ENCODE measurements at places on chromosomes 3 and 15.

GRCh38 chr3:197701841-197702240 lies 34.9 kb downstream of the RUBCN start:
- no peak for DNase-seq

- no peak for DNase-seq
Measured at GRCh38 chr3:181912384-181912783, 200.7 kb downstream of the SOX2 start.

- DNase-seq = no peak
Measured at GRCh38 chr3:95029644-95030043, 966.8 kb downstream of the NSUN3 start.

DNA sequence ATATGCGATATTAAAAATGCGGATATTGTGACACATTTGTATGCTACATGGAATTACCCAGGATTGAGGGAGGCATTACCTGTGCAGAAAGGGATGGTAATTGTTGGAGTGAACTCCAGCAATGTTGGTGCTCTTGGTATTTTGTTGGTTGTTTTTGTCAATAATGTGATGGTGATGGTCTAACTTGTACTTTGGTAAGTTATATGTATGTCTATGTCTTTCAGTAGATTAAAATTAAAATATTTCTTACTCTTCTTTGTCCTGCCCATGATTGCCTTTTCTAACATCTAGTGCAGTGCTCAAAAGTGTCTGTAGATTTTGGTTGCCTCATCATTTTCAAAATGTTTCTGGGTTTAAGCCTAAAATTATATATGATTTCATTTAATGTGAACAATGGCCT lies 192.7 kb downstream of the ROBO2 start:
- DNase-seq = no peak

- DNase-seq = peak; percentile 36
Measured at GRCh38 chr3:46360907-46361306, 7.0 kb downstream of the CCR2 start.

DNA sequence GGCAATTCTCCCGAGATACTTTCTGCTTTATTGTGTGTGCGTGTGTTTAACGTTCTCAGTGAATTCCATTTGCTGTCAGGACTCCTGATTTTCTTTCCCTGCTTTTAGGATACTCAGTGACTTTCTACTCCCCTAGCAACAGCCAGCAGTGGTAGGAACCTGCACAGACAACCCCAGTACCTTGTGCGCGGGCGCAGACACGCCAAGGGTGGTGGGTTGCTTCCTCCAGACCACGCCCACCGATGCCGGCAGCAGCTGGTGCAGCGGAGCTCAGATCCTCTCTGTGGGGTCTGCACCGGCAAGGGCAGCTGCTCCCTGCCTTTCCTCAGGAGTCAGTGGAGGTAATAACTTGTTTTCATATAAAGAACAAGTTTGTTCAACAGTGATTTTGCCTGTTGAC lies 225.1 kb upstream of the NDN start:
- no peak for DNase-seq

DNA sequence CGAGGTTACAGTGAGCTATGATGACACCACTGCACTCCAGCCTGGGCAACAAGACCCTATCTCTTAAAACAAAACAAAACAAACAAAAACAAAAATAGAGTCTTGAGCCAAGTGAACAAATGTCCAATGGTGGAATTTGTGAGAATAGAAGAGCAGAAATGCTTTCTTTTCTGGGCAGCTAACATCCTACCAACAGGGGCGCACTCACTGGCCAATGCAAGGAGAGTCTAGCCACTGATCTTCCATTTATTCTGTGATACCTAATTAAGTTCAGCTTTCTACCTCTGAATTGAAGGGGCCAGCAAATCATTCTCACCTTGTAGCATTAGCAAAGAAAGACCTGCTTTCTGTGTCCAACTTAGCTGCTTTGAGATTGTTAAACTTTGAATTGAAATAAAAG lies 301.9 kb upstream of the NR2F2 start:
- no peak for DNase-seq

DNA sequence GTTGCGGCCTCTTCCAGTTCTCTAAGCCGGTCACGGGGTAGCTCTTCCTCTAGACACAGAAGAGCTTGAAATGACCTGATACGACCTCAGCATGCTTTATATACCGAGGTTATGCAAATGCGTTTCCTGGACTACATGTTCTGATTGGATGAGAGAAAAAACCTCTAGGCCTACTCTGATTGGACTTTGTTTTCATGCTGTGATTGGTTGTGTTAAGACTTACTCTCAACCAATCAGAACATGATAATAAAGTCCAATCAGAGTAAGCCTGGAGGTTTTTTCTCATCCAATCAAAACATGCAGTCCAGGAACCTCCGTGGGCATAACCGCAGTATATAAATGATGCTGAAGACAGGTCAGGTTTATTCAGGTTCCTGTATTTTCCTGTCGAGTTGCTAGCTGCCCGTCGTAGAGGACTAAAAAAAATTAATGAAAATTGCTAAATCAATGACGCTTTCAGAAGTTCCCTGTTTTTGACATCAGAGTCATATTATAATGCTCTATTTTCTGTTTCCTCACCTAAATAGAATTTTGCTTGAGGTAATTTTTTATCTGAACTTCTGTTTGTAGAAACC lies 177.4 kb downstream of the POTEB3 start:
- peak; percentile 15 for DNase-seq

- DNase-seq = no peak
Measured at GRCh38 chr3:155241579-155241978, 51.9 kb downstream of the STRIT1 start.

DNA sequence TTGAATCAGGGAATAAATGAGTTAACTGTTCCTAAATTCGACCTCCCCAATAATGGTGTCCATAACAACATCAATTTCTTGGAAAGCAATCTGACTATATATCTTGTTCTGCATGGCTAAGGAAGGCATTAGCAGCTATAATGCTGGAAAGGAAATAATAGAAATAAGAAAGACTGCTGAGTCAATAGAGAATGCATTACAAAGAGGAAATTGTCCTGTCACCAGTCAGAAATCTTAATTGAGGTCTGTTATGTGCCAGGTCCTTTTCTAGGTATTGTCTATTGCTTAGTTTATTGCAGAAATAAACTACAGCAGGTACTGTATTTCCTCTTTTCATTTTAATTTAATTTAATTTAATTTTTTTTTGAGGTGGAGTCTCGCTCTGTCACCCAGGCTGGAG lies 5.9 kb upstream of the PPP1R2 start:
- DNase-seq = no peak

DNA sequence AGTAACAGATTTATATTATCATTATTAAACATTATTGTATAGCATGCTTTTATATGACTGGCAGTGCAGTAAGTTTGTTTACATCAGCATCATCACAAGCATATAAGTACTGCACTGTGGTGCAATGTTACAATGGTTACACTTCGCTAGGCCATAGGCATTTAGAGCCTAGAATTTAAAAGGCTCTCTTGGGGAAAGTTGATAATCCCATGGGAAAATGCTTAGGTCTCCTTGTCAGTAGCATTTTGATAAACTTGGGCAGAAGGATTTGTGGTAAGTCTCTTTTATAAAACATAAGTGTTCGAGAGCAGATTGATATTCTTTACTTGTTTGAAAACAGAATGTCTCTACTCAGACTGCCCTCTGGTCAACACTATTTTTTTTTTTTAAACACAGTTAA lies 7.5 kb downstream of the DTWD1 start:
- no peak for DNase-seq

GRCh38 chr3:193744048-193744821 lies 151.2 kb downstream of the OPA1 start:
- no peak for DNase-seq

GRCh38 chr3:31065765-31066164 lies 171.3 kb upstream of the GADL1 start:
- DNase-seq = no peak

GRCh38 chr3:13764161-13764560 lies 115.7 kb downstream of the WNT7A start:
- DNase-seq = no peak

- peak; percentile 39 for DNase-seq
Measured at GRCh38 chr15:58608129-58608590, 141.3 kb downstream of the ADAM10 start.

DNA sequence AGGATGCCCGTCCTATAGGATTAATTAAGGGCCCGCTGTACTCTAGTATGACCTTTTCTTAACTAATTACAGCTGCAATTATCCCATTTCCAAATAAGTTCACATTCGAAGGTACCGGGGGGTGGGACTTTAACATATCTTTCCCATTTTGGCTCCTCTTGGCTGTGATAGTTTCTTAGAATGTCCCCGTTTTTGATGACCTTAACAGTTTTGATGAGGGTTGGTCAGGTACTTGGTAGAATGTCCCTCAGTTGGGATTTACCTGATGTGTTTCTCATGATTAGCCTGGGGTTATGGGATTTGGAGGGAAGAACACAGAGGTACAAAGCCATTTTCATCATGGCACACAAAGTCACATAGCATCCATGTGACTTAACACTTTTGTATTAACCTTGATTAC lies 18.2 kb downstream of the RTP1 start:
- no peak for DNase-seq

DNA sequence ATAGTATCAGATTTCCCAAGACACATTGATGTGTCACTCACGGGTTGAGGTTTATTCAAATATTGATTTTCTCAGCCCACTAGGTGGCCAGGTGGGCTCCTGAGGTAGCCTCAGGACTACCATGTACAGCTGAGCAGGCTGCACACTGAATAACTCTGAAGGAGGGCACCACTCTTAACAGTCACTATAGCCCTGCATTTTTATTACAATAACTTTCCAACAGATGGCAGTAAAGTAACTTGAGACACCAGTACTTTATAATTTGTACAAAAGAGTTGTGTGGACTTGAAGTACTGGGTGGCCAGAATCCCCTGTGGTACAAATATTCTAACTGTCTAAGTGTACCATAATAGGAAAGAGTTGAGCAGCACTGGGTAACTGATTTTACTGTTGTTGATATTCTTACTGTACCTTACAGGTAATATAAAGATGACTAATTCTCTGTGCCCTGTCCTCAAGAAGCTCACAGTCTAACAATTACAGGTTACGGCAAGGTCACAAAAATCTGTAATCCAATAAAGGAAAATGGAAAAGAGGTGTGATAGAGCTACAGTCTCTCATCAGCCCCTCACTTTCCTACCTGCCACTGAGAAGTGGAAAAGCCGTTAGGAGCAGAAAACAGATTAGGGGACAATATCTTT lies 76.0 kb downstream of the ETFA start:
- peak; percentile 5 for DNase-seq

GRCh38 chr3:139561959-139562676 lies 22.6 kb upstream of the RBP1 start:
- no peak for DNase-seq

DNA sequence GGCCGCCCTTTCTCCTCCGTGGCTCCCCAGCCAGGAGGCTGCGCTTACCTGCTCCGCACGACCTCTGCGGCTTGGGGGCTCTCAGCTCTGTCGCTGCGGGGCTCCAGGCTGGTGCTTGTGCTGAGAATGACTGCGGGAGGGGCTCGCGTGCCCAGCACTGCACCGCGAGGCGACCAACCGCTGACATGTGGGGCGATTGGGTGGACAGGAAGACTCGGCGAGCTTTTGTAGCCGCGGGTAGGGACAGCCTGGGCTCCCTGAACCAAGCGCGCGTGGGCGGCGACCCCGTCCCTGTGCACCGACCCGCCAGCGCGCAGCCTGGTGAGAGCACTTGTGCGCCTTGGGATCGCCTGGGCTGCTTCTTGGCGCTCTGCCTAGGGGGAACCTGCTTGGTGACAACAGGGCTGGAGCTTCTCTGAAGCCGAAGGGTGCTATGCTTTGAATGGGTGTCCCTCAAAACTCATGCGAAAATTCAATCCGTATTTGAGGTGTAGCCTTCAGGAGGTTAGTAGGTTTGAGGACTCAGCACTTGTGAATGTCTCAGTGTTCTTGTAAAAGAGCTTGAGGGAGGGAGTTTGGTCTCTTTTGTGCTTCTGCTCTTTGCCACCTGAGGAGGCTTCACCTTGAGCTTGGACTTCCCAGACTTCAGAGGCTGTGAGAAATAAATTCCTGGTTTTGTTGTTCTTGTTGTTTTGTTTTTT lies 50.4 kb downstream of the IL12A start:
- DNase-seq = peak; percentile 57

DNA sequence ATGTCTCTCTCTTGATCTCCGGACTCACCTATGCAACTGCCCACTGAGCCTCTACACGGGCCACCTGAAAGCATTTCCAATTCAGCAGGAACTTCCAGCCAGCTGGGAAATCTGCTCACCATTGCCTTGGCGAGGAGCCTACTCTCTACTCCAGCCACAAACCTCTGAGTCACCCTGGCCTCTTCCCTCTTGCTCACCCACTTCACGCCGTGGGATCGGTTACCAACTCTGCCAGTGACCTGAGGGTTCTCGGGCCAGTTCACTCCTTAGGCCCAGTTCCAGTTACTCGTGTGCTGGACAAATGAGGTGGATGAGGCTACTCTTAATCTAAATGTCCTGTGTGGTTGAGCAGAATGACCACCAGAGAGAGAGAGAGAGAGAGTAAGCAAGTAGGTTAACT lies 70.1 kb downstream of the CEMIP start:
- DNase-seq = peak; percentile 58

GRCh38 chr3:177057768-177058167 lies 139.5 kb downstream of the TBL1XR1 start:
- DNase-seq = no peak

- no peak for DNase-seq
Measured at GRCh38 chr3:4198491-4198890, 104.7 kb upstream of the SETMAR start.

DNA sequence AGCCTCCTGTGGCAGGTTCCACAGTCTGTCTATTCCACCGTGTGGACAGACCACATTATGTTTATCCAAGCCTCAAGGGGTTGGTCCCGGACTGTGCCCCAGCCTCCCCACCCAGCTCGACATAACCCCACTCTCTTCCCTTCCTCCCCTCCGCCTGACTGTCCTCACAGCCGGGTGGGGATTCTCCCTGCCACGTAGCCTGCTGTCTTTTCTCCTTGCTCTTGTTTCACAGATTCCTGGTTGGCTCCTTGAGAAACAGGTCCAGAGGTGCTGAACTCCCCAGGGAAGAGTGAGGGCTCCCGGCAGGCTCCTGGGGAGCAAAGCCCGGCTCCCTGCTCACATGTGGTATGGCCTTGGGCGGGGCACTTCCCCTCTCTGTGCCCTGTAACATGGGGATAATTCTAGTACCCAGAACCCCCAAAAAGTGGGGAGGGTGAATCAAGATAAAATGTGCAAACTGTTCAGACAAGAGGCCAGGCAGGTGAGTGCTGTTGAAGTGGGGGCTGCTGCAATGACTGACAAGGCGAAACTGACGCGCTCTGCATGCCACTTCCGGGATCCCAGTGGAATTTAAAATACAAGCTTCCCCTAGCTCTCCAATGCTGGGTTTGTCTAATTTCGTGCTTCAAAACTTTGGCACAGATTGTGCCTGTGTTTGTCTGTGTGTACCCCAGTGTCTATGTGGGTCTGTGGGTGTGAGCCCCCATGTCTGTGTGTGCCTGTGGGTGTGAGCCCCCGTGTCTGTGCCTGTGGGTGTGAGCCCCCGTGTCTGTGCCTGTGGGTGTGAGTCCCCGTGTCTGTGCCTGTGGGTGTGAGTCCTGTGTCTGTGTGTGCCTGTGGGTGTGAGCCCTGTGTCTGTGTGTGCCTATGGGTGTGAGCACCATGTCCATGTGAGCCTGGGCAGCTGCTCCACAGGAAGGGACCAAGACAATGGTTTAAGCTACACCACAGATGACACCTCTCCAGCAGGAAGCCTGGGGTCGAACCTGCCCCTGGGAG lies 160.6 kb upstream of the IQSEC1 start:
- peak; percentile 9 for DNase-seq
